Effector CD8-positive, alpha-beta T cell (primary cell): ENCODE measurements at places on chromosomes 6 and 20.

DNA sequence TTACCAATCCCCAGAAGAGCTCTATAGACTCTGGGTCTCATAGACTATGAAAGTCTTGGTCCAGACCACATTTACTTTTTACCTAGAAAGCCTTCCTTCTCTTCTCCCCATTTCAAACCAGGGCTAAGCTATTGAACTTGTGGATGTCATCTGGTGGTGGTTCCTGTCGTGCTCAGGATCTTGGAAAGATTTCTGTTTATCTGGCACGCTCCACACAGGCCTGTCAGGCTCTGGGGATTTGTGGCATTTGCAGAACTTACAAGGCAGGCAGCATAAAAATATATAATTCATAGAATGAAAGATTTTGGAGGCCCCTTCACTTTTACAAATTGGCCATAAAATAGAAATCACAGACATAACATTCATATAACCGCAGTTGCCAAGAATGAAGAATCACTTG is 188.1 kb downstream of the UST start:
- no peak for DNase-seq

GRCh38 chr6:21836277-21836676 is 242.7 kb downstream of the SOX4 start:
- DNase-seq = no peak

DNA sequence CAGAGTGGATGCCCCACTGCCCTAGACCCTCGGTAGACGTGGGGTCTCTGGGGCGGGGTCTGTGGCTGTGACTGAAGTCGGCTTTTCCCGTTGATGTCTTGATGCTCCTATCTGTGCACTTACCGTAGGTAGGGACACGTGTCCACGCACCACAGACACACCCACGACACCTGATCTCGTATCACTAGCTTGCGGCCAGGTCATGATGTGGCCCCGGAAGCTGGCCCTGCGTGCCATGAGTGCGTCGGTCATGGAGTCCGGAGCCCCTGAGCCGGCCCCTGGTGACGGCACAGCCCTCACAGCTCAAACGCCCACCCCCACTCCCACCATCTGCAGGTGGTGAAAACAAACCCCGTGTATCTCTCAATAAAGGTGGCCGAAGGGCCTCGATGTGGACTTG is 33.9 kb upstream of the MRGBP start:
- DNase-seq = no peak

GRCh38 chr20:53752583-53752970 is 158.9 kb upstream of the ZNF217 start:
- DNase-seq = no peak

DNA sequence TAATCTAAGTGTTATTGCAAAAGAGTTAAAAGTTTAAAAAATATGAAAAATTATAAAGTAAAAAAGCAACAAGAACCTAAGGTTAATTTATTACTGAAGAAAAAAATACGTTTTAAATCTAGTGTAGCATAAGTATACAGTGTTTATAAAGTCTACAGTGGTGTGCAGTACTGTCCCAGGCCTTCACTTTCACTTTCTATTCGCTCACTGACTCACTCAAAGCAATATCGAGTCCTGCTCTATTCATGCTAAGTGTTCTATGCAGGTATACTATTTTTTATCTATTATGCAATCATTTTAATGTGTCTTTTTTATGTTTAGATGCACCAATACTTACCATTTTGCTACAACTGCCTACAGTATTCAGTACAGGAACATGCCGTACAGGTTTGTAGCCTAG is 113.0 kb downstream of the MANEA start:
- DNase-seq = no peak

DNA sequence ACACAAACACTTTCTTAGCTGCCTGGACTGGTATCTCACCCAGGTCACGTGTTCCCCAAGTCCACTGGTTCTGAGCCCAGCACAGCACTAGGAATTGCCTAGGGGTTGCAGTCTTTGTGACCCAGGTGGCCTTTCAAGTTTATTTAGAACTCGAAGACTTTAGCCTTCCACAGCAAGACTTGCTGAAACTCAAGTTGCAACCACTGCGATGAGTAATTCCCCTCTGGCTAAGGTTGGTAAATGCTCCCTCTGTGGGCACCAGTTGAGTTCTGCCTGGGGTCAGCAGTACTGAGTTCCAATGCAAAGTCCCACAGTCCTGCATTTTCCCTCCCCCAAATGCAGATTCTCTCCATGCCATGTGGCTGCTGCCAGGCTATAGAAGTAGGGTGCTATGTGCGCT is 77.6 kb upstream of the MOCS1 start:
- DNase-seq = no peak

DNA sequence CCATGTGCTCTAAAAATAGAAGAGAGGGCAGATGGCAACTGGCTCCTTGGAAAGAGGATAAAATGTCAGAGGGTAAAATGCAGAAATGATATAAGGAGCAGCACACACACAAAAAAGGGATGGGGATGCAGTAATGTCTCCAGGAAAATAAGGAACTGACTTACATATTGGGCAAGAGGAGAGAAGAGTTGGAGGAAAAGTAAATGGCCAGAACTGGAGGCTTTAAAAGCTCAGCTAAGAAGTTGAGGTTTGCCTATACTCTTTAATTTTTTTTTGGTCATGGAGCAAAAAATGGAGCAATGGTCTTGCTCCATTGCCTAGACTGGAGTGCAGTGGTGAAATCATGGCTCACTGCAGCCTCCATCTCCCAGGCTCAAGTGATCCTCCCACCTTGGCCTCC is 93.7 kb downstream of the SULF2 start:
- DNase-seq = no peak

DNA sequence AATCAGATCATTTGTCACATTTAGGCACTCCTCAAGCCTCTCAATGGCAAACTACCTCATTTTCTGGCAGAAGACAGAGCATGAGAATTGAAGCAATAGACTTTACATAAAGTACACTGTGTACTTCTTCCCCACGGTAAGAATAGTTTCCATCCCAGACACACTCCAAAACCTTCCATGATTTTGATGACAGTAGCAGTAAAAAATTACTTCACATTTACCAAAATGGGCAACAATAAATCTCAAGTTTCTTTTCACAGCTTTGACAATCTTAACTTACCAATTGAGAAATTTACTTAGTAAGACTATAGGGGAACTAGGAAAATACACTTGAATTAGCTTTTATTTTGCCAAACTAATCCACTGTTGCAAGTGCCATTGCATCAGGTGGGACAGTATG is 353.8 kb downstream of the HAO1 start:
- no peak for DNase-seq

- no peak for DNase-seq
Observed at GRCh38 chr6:119166024-119166784, 87.7 kb upstream of the FAM184A start.

GRCh38 chr6:68655028-68655427 is 19.9 kb downstream of the ADGRB3 start:
- DNase-seq = no peak

DNA sequence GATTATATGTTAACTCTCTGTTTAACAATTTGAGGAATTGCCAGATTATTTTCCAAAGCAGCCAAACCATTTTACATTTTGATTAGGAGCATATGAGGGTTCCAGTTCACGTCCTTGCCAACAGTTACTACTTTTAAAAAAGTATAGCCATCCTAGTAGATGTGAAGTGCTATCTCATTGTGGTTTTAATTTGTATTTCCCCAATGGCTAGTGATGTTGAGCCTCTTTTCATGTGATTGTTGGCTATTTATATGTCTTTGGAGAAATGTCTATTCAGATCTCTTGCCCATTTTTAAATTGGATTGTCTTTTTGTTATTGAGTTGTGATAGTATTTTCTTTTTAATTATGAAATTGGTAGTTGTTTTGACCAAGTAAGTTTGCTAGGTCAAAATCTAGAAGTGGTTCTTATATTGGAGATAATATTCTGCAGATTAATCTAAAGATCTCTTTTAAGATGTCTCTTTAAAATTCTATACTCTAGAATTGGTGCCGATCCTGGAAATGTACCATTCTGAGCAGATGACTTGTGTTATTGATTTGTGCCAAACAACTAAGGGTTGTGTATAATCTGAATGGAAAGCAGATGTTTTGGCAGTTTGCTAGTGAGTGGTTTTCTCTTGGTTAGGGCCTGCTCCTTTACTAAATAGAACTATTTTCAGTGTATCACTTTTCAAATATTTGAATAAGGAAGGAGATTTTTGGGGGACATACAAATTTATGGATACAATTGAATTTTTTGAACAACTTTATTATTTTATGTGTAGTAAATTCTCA is 99.5 kb downstream of the CDKAL1 start:
- DNase-seq = no peak

DNA sequence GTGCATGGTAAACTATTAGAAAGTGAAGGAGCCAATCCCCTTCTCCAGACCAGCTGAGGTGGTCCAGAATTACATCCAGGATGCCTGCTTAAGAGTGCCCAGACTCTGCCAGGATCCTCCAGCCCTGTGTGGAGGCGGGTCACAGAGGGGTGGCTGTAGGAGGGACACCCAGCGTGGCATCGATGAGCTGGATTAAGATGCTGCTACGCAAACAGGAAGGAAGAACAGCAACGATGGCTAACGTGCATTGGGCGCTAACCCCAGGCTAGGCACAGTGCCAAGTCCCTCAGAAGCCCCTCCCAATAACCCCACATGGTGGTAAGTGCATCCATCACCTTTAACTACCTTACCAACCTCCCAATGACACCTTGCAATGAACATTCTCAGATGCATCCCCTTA is 63.9 kb upstream of the MRPS10 start:
- no peak for DNase-seq
